Stimulated activated CD4-positive, alpha-beta T cell treated with anti-CD3 and anti-CD28 coated beads, Interleukin-12 subunit alpha, Interleukin-12 subunit beta, amount 100 ng/mL, for 24 hours (primary cell): ENCODE measurements at places on chromosomes 4 and X.

- DNase-seq = no peak
Observed at GRCh38 chr4:39375478-39375877, 9.3 kb upstream of the RFC1 start.

DNA sequence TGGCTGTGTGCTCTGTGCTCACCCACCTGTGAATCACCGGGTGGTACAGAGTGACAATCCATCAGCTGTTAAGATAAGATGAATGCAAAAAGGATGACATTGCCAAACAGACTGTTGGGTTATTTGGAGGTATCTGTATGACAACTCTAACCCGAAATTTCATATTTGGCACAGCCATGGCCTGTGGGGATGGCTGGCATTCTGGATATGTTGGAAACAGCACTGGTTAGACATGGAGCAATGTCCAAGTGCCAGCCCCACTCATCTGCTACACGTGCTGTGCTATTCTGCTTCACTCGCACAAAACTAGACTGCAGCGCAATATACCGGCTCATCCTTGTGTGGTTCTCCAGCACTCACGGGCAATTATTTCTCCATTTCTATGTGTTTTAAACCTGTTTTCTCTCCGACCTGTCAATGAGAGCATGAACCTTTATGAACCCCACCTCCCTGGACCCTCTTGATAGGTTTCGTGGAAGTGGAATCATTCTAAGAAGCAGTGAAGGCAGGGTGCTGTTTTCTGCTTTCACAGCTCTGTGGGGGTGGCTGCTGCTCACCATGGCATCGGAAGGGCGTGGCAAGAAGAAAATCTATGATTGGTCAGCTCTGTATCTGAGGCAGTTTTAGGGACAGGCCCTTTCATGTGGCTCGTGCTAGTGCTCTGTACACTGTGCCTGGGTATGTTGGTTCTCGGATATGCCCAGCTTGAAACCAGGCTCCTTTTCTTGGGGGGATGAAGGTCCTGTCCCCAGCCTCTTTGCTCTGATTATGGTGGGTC is 94.9 kb downstream of the ENPP6 start:
- no peak for DNase-seq

- DNase-seq = no peak
Observed at GRCh38 chr4:27308379-27308778, 447.7 kb downstream of the STIM2 start.

DNA sequence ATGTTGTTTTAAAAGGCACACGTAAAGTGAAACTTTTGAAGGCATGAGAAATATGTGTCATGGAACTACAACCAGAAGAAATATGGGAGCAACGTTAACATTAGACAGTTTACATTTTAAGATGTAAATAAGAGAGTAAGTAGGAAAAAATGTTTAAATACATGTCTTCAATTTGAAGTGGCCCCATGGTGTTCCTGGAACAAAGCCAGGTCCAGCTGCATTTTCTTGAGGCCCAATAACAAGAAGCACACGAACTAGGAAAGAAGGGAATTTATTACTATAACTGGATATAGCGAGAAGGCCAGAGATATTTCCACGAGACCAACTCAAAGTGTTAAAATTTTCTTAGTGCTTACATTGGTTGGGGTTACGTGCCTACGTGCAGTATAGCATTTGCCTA is 458.1 kb downstream of the KCTD8 start:
- DNase-seq = no peak

DNA sequence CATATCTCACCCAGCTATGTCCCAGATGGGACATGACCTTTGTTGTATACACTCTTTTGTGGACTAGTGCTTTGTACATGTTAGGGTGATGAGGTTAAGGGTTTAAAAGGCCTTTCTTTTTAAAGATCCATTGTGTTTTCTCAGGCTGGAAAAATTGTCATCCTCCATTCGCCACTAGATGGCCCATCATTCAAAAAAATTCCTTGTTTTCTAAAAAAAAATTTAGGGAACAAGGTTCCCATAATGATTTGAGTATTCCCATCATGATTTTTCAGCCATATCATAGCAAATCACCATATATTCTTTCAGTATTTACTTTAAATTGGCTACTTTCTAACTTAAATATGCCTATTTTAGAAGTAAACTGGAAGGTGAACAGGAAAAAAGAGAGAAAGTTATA is 91.9 kb upstream of the TMEM164 start:
- DNase-seq = no peak

DNA sequence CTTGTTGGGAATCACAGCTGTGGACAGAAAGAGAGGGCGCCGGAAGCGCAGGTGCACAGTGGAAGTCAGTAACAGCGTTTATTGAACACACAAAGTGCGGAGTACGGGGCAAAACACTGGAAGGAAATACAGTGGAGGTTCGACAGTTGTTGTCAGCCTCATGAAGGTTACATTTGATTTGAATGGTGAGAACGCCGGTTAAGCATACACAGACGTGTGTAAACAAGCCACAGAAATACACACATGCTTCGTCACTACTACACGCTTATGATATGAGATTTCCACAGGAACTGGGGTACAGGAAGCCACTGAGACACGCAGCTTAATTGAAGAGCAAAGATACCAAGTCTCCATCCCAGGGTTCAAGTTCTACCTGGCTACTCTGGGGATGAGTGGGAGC is 12.0 kb downstream of the CCKAR start:
- DNase-seq = no peak

DNA sequence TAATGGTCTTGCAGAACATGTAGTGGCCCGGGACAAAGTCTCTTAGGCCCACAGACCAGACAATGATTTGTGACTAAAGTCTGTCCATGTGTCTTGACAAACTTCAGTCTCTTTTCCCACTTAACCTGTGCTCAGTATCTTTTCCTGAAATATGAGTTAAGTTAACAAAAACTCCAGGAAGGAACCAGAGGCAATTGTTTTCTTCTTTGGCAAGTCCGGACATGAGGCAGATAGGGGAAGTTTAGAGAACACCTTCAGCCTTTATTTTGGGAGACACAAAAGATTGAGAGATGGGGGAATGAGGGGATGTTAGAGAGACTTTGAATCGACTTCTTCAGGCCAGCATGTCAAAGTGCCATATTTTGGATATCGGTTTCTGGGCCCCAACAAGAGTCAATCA is 80.2 kb upstream of the FRMPD4 start:
- DNase-seq = no peak

- DNase-seq = no peak
Observed at GRCh38 chr4:186695392-186695791, 28.3 kb downstream of the FAT1 start.

DNA sequence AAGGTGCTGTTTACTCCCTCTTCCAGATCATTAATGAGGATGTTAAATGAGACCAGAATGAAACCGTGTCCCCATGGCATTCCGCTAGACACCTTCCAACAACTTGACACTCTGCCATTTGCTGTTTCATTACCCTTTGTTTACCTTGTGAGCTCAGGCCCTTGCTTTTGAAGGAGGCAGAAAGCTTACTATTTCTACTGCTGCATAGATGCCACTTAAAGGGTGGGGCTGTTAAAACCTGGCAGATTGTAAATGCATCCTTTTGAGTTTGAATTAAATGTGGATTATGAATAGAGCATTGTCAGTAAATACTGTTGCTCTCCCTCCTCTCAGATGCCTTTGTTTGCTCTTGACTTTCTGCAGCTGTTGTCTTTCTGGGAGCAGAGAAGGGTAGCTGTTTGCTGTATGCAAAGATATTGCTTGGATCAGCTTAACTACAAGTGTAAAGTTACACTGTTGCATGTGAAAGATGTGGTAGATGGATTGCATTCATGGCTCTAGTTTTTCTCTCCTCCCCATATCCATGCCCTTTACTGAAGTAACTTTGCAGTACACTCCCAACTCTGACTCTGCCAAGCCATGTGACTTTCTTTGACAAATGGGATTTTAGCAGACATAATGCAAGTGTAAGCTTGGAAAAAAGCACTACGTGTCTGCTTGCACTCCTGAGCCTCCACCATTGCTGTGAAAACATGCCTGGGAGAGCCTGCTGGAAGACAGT is 75.0 kb upstream of the DHX15 start:
- no peak for DNase-seq

- DNase-seq = no peak
Observed at GRCh38 chrX:11446949-11447348, 153.7 kb downstream of the AMELX start.

DNA sequence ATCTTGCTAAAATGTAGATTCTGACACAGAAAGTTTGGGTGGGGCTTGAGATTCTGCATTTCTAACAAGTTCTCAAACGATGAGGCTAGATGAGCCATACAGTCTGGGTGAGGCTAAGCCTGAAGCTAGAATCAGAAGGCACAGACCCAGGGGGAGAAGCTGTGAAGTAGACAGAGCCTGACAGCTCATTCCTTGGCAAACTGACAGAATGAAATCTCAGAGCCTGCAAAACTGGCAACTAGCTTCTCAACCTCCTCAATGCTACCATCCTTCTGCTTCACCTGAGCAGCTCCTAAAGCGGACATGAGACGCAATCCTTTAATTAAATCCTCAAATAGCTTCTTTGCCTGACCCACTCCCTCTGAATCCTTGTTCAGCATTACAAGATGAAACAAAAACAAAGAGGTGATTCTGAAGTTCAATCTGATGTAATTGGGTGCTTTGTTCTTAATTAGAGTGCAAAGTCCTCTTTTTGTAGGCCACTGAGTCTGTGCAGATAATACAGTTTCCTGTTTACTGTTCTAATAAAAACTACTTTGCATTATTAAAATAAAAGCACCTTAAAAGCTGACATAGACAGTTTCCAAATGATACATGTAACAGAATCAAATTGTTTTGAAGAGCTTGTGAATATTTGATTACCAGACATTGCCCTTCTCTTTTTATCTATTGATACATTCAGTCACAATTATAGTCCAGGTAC is 71.0 kb upstream of the BMP2K start:
- no peak for DNase-seq

- no peak for DNase-seq
Observed at GRCh38 chr4:3462790-3463415, at the start of gene DOK7. TSS of gene DOK7 (plus strand) at chr4:3463306. CDS start at chr4:3463376, 70 bp downstream.
